Stimulated activated CD4-positive, alpha-beta T cell treated with anti-CD3 and anti-CD28 coated beads, Interleukin-1b, Interleukin-23, amount 100 ng/mL, for 24 hours (primary cell): ENCODE measurements at places on chromosomes 4 and X.

DNA sequence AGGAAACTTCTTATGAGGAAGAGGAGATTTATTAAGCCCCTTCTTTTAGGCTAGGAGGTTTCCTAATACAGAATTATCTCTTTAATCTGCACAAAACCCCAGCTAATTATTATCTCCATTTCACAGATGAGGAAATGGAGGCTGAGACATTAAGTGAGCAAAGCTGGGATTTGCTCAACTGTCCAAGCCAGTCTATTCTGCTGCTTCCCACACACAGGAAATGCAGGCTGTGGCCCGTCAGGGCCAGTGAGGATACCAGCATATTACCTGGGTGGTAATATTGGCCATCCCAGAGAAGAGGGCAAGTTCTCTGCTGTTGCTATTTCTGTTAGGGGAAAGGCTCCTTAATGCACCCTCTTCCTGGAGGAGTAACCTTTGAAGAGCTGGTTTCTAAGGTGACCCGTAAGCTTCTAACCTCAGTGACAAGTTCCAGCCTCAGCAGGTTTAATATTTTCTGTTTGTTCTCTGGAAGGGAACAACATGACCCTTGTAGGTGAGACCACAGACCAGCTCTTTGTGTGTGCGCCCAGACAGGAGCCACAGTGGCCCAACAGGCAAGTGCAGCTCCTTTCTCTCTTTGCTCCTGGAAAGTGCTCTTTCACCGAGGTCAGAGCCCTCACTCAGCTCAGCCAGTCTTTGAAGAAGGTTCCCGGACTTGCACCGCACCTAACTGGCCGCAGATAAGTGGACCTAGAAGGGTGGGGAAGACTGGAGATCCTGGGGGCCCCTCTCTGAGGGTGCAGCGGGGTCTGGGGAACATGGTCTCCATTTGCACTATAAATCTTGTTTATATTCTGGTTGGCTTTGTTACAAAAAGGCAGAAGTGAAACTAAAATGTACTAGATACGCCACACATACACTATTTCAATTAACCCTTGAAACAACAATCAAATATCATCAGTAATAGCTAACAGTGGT lies 35.5 kb downstream of the TBC1D9 start:
- no peak for DNase-seq

- DNase-seq, result no peak
Observed at GRCh38 chr4:5710961-5711478, at the start of gene EVC. TSS of gene EVC (plus strand) at chr4:5711201. CDS start at chr4:5711381, 180 bp downstream.

GRCh38 chr4:6449335-6449734 lies 23.1 kb downstream of the PPP2R2C start:
- DNase-seq, result no peak

DNA sequence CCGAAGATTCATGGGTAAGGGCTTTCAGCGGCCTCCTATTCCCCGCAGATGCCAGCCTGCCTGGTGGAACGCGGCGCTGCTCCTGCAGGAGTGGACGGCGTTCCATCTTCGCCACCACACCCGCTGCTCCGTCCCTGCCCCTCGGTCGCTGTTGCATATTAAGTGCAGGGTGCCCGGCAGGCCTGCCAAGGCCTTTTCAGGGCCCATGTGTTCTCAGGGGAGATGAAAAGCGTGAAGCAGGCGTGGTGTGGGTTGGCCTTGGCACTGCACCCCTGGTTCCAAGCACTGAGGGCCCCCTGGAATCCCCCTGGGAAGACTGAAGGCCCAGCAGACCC lies 52.0 kb downstream of the SORCS2 start:
- DNase-seq, result no peak

DNA sequence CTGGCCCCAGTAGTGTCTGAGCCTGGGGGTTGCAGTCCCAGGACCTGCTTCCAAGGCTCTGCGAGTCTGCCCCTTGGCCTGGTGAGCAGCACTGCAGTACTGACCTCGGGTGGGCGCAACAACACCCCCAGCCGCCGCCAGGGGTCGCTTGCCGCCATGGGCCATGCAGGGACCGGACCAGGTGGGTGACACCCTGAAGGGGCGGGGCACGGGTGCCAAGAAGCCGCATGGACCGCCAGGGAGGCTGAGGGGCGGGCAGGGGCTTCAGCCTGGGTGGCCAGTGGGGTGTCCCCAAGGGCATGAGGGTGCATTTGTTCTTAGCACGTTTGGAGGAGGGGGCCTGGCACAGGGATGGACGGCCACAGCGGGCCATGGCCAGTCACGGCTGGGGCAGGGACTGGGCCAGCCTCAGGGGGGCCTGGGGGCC lies 25.0 kb downstream of the TACC3 start:
- DNase-seq, result peak; percentile 79

GRCh38 chr4:48620093-48620492 lies 130.0 kb downstream of the ZAR1 start:
- DNase-seq, result no peak

- DNase-seq, result no peak
Observed at GRCh38 chr4:159012381-159012780, 90.5 kb upstream of the RAPGEF2 start.

DNA sequence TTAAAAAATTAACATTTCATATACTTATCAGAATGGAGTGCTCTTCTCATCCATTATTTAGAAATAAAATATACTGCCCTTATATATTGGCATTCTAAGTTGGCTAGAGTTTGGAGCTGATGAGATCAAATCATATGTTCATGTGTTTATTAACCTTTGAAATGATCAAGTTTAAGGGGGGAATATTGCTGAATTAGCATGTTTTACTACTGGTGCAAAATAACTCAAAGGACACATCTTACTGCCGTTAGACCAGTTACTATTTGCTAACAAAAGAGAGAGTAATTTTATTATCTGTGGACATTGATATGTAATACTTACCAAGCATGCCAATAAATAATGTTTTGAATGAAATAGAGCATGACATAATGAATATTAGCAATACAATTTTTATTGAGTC lies 901.0 kb downstream of the CCSER1 start:
- DNase-seq, result no peak

DNA sequence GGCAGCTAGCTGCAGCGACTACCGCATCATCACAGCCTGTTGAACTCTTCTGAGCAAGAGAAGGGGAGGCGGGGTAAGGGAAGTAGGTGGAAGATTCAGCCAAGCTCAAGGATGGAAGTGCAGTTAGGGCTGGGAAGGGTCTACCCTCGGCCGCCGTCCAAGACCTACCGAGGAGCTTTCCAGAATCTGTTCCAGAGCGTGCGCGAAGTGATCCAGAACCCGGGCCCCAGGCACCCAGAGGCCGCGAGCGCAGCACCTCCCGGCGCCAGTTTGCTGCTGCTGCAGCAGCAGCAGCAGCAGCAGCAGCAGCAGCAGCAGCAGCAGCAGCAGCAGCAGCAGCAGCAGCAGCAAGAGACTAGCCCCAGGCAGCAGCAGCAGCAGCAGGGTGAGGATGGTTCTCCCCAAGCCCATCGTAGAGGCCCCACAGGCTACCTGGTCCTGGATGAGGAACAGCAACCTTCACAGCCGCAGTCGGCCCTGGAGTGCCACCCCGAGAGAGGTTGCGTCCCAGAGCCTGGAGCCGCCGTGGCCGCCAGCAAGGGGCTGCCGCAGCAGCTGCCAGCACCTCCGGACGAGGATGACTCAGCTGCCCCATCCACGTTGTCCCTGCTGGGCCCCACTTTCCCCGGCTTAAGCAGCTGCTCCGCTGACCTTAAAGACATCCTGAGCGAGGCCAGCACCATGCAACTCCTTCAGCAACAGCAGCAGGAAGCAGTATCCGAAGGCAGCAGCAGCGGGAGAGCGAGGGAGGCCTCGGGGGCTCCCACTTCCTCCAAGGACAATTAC lies 1.4 kb downstream of the AR start:
- no peak for DNase-seq

GRCh38 chr4:167614866-167615265 lies 380.6 kb upstream of the SPOCK3 start:
- DNase-seq, result no peak

DNA sequence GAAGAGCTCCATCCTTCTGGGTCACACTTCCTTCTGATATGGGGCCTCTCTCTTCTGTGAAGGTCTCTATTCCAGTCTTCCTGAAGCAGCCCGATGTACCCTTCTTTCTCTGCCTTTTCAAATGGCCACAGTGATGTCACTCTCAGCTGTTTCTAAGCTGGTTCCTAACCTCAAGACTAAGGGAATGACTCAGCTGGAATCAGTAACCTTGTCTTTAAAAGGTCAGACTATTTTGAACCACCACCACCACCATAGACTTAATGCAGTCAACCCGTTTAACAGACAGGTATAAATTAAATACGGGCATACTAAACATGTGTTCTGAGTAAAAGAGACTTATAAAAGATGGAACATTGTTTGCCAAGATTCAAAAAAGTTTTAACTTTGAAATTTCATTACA lies 121.0 kb downstream of the PPA2 start:
- no peak for DNase-seq

- no peak for DNase-seq
Observed at GRCh38 chrX:26109142-26109541, 29.0 kb upstream of the MAGEB18 start.

GRCh38 chrX:47530049-47530448 lies 31.0 kb upstream of the ARAF start:
- DNase-seq, result no peak

- no peak for DNase-seq
Observed at GRCh38 chrX:55489314-55490009, at the start of gene USP51. TSS of gene USP51 (minus strand) at chrX:55489848. CDS start at chrX:55488939, 909 bp downstream.

DNA sequence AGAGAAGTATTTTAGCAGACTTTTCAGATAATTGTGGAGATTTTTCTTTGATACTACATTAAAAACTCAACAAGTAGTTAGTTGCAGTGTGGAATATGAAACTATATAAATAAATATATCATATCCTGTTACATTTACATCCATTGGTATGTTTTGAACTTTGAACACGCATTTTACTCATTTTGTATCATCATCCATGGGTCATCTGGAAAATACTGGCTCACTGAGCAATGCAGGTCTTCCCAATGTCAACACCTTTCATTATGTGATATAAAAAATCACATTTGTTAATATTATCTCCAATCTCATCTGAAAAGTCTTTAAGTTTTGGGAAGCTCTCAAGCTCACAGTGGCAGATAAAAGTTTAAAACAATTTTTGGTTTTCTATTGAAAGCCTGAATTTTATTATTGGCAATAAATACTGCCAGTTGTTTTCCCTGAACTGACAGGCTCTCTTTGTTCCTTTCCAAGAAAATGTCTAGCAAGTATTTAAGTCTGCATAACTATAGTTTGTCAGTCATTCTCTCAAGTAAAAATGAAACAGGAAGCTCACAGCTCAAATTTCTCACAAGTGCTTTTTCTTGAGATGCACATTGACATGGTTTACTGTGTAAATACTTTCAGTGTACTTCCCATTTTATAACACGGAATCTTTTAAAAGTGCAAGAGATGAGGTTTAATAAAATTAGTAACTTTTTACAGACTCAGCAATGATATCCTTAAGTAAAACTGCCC lies 183.5 kb upstream of the GPC4 start:
- DNase-seq, result no peak

- no peak for DNase-seq
Observed at GRCh38 chr4:5066101-5066500, 14.8 kb downstream of the STK32B start.

DNA sequence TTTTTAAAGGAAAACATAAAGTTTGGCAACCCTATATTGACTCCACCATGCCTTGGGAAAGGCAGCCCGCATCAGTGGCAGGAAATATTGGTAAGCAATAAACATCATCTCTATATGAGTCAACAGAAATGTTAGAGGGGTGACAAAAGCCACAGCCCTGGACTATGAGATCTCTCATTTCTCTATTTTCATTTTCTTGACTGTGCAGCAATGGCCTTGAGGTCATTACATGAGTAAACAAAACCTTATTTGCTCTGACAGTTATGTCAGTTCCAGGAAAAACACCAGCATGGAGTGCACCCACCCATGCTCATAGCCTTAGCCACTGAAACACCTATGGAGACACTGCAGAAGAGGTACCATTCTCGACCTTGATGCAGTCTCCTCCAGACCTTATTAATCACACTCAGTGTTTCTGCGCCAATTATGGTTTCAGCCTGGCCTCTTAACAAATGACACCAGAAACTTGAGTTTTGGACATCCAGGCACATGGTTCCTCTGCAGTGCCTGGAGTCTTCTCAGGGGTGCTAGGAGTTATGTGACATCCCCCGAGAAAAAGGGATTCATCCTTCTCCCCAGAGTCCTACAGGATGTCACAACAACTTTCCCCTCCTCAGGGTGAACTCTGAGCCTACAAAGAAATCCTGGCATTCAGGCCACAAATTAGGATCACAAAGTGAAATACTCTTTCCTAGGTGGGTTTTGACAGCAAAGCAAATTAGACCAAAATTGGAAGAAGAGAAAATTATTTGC lies 16.0 kb upstream of the HPGD start:
- no peak for DNase-seq

- no peak for DNase-seq
Observed at GRCh38 chrX:133749370-133749769, 236.0 kb downstream of the GPC3 start.

DNA sequence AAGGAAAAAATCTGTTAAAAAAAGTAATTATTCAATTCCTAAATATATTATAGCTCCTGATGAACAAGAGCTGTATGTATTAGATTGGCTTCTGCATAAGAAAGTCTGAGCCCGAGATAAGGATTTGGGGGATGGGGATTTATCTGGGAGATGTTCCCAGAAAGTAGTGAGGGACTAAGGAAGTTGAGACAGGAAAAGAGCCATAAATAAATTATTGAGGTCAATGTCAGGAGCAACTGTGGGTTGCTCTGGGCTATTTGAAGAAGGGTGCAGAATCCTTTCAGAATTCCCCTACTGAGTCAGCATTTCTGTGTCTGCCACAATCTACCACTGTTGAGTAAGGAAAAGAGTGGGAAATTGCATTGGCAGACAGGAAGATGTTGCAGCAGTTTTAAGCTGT lies 3.1 kb upstream of the TDO2 start:
- no peak for DNase-seq

- no peak for DNase-seq
Observed at GRCh38 chr4:153804722-153805121, 15.8 kb upstream of the SFRP2 start.

- no peak for DNase-seq
Observed at GRCh38 chr4:174427571-174428140, 94.6 kb downstream of the HPGD start.

GRCh38 chr4:89221167-89221867 lies 86.3 kb downstream of the GPRIN3 start:
- DNase-seq, result no peak
